ENCODE measurements at places on chromosomes 7 and 10.

- no peaks in the 10 kb centered on the region for H3K27me3 ChIP-seq
- no peak overlapping the region for H3K27ac ChIP-seq
- DNase-seq: no peak
- H3K4me1 ChIP-seq: peaks cover 23% of the 10 kb centered on the region
- H3K36me3 ChIP-seq: no peaks in the 10 kb centered on the region
Observed at GRCh38 chr7:82675396-82675795, 231.8 kb upstream of the CACNA2D1 start.

- H3K36me3 ChIP-seq: no peaks in the 10 kb centered on the region
- H3K27me3 ChIP-seq: no peaks in the 10 kb centered on the region
Observed at GRCh38 chr7:51080622-51081269, 235.9 kb downstream of the COBL start.

DNA sequence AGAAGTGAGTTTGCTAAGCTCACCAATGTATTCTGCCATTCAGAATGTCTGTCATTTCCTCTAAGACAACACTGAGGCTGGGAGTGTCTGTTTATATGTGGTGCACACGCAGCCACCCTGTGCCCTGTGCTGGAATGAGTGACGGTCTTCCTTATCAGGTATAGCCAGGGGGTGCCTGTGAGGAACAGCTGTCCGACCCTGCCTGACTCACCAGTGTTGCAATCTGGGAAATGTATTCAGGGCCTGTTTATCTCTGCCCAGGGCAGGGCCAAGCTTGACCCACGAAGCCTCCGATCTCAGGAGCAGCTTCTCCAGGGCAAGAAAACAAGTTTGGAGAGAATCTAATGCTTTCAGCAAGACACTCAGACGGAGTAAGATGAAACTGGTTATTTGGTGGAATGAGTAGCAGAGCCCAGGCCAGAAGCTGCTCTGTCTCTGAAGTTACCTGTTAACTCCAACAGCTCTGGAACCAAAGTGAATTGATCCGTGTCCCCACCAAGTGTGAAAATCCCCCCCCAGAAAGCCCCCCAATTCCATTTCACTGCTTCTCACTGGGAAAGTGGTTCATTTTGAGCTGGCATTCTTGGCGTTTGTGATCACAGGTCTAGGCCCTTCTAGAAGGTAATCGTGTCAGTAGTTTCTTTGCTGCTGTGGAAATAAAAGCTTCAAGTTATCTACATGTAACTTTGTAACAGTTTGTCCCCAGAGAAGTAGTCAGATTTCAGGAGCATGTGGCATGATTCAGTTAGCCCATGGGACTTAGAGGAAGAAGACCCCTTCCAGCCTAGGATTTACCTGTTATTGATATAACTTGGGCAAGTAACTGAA lies 6.1 kb upstream of the UBE2H start:
- DNase-seq: no peak
- H3K4me1 ChIP-seq: peaks cover 19% of the 10 kb centered on the region
- no peaks in the 10 kb centered on the region for H3K27me3 ChIP-seq
- H3K4me3 ChIP-seq: no peak overlapping the region

- no peak for DNase-seq
- H3K36me3 ChIP-seq: no peaks in the 10 kb centered on the region
- no peak overlapping the region for H3K4me3 ChIP-seq
- no peak overlapping the region for H3K27ac ChIP-seq
Observed at GRCh38 chr10:42973870-42974692, 102.8 kb upstream of the RET start.

DNA sequence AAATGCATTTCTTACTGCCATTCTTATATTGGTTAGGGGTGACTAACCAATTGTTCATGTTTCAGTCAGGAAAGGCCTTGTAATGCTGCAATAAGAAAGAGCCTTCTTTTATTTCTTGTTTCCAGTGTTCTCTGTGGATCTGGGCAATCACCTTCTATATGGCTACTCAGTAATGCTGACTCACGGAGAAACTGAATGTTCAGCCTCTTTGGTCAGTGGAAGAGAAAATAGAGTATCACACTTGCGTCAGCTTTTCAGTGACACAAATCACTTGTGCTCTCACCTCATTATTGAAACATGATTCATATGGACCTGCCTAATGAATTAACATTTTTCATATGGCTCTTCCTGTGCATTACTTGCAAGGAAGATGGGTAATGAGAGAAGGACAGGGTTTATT lies 243.9 kb upstream of the POT1 start:
- H3K27ac ChIP-seq: no peak overlapping the region
- no peaks in the 10 kb centered on the region for H3K27me3 ChIP-seq
- H3K4me1 ChIP-seq: no peaks in the 10 kb centered on the region
- H3K36me3 ChIP-seq: no peaks in the 10 kb centered on the region
- H3K4me3 ChIP-seq: no peak overlapping the region

GRCh38 chr7:7779888-7780287 lies 61.5 kb upstream of the RPA3 start:
- H3K4me3 ChIP-seq: no peak overlapping the region
- H3K27me3 ChIP-seq: no peaks in the 10 kb centered on the region
- H3K36me3 ChIP-seq: no peaks in the 10 kb centered on the region
- H3K4me1 ChIP-seq: no peaks in the 10 kb centered on the region
- DNase-seq: no peak

- H3K4me3 ChIP-seq: no peak overlapping the region
- H3K36me3 ChIP-seq: no peaks in the 10 kb centered on the region
- H3K27me3 ChIP-seq: no peaks in the 10 kb centered on the region
- no peaks in the 10 kb centered on the region for H3K4me1 ChIP-seq
- DNase-seq: no peak
Observed at GRCh38 chr10:51312817-51313216, 238.5 kb downstream of the PRKG1 start.

DNA sequence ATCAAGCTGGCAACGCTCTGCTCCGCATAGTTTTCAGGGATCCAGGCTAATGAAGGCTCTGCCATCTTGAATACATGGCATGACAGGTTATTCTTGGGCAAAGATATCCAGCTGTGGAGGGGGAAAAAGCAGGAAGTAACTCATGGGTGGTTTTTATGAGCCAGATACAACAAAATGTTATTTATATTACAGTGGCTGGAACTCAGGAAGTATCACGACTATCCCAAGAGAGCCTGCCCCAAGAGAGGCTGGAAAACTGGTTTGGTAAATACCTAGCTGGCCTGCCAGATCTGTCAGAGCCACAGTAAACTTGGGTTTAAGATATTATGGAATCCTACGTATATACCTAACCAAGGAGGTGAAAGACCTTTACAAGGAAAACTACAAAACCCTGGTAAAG lies 462.8 kb upstream of the ANKRD30A start:
- no peak overlapping the region for H3K4me3 ChIP-seq
- no peaks in the 10 kb centered on the region for H3K36me3 ChIP-seq
- DNase-seq: no peak
- H3K27me3 ChIP-seq: no peaks in the 10 kb centered on the region

DNA sequence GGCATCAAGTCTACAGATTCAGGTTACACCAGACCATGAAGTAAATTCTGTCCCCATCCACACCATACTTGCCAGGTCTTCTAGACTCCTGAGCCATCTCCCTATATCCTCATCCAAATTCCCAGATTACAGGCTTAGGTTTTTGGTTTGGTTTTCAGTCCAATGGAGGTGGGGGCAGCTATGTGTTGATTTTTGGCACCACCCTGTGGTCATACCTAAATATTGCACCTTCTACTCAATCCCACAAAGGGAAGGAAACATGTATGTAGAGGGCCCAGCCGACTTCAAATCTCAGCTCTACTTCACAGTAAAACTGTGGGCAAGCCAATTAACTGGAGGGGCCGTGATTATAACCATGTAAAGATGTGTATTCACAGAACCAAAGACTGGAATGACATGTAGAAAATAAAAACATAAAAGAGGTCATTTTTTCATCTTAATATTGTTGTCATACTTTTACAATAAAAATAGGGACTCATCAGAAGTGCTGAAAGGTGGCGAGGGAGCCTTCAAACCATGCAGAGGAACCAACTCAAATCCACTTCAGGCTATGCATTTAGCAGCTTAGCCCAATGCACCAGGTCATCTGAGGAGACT lies 19.8 kb downstream of the ERCC6 start:
- H3K4me3 ChIP-seq: no peak overlapping the region
- DNase-seq: no peak
- H3K27me3 ChIP-seq: no peaks in the 10 kb centered on the region
- no peak overlapping the region for H3K27ac ChIP-seq

- H3K36me3 ChIP-seq: no peaks in the 10 kb centered on the region
- no peaks in the 10 kb centered on the region for H3K4me1 ChIP-seq
- H3K27me3 ChIP-seq: no peaks in the 10 kb centered on the region
- H3K4me3 ChIP-seq: no peak overlapping the region
Observed at GRCh38 chr10:11901833-11902475, 78.8 kb downstream of the PROSER2 start.

DNA sequence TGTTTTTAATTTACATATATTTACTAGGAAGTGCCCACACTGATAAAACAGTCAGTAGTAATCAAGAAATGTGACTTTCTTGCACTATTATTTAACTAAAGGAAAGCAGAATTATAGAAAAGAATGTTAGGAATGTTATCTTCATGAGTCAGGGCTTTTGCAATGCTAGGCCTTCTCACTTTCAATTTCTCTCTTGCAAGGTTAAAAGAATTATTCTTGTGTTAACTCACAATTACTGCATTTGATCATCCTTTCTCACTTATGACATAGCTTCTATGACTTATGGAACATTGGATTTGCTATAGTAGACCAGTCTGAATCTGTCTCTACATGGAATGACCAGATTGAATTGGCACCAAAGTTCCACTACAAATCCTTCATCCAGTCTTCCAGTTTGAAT lies 192.4 kb downstream of the SDK1 start:
- H3K4me1 ChIP-seq: no peaks in the 10 kb centered on the region
- H3K4me3 ChIP-seq: no peak overlapping the region
- H3K27me3 ChIP-seq: no peaks in the 10 kb centered on the region
- H3K27ac ChIP-seq: no peak overlapping the region
- DNase-seq: no peak
- no peaks in the 10 kb centered on the region for H3K36me3 ChIP-seq

- H3K4me1 ChIP-seq: no peaks in the 10 kb centered on the region
- H3K27me3 ChIP-seq: no peaks in the 10 kb centered on the region
- no peak overlapping the region for H3K4me3 ChIP-seq
- H3K36me3 ChIP-seq: no peaks in the 10 kb centered on the region
- H3K27ac ChIP-seq: no peak overlapping the region
Observed at GRCh38 chr10:68105820-68106219, 3.5 kb upstream of the MYPN start.

DNA sequence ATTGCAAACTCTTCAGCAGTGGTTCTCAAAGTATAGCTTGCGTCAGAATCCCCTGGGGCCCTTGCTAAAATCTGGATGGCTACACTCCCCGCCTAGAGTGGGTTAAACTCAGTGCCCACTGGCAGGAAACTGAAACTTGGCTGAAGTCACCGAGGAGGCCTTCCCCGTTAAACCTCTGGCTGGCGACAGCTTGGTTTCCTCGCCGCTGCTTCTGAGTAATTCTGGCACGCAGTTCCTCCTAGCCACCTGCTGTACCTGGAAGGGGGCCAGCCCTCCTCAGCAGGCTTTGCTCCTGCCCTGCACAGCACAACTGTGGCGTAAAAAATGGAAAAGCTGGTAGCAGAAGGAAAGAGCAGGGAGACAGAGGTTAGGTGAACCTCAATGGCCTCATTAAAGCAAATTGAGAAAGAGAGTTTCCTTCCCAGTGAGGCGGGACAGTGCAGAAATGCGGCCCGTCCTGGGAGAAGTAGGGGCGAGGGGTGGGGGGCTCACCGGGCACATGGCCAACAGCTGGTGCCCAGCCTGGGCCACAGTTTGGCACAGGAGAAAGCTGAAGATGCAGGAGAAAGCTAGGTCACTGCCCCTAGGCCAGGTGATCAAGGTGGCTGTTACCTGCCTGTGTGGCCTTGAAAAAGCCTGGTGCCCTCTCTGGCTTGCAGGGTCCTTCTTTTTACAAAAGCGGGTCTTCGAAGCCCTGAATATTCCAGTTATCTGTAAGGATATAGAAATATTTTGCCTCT lies 46.6 kb downstream of the ALOX5 start:
- no peak overlapping the region for H3K4me3 ChIP-seq
- no peaks in the 10 kb centered on the region for H3K27me3 ChIP-seq
- H3K36me3 ChIP-seq: no peaks in the 10 kb centered on the region
- DNase-seq: peak; percentile 13
